Common myeloid progenitor, CD34-positive (primary cell): ENCODE measurements at places on chromosomes 6 and 20.

DNA sequence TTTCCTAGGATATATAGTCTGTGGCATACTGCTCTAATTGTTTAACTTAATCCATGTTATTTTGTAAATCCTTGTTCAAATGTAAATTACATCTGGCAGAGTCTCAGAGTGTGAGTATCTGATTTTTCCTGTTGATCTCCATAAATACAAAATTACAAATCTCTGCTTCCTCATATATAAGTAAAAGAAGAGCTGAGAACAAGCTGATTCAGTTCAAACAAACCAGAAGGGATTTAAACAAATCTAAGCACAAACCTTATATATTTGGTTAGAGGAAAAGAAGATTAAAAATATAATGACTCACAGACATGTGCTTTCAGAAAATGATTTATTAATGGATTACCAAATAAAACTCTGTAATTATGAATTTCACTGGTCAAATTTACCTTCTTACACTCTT lies 37.3 kb downstream of the KIF13A start:
- no peak for DNase-seq

GRCh38 chr20:48335308-48336050 lies 492.3 kb downstream of the PREX1 start:
- no peak for DNase-seq

DNA sequence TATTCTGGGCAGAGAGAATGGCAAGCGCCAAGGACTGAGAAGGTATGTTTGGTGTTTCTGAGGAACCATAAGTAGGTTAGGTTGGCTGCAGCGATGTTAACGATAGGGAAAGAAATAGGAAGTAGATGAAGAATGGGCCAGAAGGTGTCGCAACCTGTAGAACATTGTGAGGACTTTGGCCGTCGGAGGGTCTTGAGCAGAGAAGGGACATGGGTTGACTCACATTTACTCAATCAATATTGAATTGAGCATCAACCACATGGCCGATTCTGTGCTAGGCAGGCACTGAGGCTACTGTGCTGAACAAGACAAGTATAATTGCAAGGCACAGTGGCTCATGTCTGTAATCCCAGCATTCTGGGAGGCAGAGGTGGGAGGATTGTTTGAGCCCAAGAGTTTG lies 26.8 kb upstream of the RPN2 start:
- DNase-seq: no peak

GRCh38 chr6:33705268-33705885 lies 6.1 kb downstream of the UQCC2 start:
- no peak for DNase-seq

DNA sequence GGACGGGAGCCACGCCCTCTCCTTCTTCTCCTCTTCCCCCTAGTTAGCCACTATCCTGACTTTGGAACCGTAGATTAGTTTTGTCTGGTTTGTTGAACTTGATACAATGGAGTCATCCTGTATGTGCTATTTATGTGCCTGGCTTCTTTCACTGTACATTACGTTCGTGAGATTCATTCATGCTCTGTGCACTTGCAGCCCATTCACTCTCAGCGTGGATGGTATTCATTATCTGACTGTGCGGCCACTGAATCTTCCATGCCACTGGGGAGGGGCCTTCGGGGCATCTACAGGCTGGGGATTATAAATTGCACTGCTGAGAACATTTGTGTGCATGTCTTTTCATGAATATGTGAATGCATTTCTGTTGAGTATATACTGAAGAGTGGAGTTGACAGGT lies 262.5 kb downstream of the CDH26 start:
- DNase-seq: no peak

- DNase-seq: peak; percentile 69
These were observed 45.3 kb upstream of the PRELID3B start for GRCh38 chr20:59087829-59088433.

DNA sequence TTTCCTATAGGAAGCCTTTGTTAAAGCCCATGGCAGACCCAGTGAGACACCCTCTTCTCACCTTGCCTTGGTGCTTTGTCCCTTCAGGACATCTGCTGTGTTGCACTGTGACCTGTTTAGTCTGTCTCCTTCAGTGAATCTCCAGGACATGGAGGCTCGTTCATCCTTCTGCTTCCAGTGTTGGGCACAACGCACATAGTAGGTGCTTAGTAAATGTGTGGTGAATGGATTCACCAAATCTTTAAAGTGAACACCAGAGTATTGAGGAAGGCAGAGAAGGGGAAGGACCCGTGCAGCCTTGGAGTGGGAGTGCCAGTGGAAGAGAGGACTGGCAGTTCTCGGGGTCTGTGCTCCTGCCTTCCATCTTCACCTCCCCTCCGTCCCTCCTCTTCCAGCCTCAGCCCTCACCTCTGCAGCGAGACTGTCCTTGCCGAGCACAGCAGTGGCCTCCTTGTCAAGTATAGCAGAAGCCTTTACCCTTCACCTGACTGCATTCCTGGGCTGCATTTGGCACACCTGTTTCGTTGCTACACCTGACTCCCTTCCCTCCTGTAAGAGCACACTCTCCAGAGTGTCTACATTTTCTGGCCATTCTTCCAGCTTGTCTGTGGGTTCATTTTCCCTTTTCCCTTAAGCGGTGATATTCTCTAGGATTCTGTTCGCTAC lies 49.2 kb downstream of the ARID1B start:
- DNase-seq: no peak

DNA sequence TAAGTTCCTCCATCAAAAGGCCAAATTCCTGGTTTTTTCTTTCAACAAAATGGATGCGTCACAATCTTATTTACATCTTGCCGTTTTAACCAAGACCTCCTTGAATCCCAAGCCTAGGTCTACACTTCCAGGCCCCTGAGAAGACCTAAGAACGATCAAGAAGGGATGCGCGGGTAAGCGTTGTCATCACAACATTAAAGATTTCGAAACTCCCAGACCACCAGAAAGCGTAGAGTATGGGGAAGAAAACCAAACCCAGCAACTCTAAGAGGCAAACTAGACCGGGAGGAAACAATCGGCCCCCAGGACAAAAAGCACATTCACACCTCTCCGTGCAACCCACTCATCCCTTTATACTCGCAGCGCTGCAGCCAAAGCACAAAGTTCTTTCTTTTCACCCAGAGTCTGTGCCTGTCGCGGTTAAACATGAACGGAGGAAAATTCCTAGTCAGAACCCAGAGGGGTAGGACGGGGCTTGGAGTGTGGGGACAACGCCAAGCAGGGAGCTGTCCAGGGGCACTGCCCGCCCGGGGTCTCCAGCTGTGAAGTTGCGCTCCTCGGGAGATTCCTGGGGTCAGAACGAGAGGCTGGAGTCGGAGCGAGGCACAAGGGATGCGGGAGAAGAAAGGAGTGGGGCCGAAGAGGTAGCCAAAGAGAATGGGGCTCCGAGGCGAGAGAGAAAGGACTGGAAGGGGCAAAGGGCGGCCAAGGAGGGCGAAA lies 725 bp downstream of the OSER1 start:
- DNase-seq: peak; percentile 48

DNA sequence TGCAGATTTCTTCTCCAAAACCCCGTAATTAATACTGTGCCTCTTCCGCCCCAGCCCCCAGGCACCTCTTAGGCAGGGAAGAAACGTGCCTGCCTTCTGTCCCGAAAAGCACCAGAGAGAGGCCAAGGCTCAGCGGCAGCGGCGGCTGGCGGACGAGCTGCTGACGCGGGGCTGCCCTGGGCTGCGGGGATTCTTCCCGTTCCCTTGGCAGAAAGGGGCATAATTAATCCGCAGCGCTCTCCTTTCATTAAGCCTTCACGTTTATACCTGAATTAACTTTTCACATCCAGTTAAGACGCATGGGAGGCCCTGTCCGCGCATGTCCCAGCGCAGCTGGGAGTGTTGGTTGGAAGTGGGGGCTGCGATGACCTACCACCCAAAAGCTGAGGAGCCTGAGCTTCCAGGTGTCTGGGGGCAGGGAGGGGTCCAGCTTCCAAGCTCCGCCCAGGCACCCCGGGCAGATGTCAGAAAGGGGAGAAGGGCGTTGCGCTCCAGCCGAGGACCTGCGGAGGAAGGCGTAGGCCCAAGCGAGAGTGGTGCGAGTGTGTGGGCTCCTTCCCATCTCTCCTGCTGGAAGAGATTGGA lies 167.4 kb upstream of the LRFN2 start:
- no peak for DNase-seq

GRCh38 chr20:63124782-63125580 lies 91.0 kb downstream of the YTHDF1 start:
- no peak for DNase-seq

GRCh38 chr20:43963872-43964791 lies 49.5 kb downstream of the TOX2 start:
- DNase-seq: peak; percentile 80

GRCh38 chr6:37048851-37049757 lies 43.6 kb downstream of the FGD2 start:
- peak; percentile 70 for DNase-seq

DNA sequence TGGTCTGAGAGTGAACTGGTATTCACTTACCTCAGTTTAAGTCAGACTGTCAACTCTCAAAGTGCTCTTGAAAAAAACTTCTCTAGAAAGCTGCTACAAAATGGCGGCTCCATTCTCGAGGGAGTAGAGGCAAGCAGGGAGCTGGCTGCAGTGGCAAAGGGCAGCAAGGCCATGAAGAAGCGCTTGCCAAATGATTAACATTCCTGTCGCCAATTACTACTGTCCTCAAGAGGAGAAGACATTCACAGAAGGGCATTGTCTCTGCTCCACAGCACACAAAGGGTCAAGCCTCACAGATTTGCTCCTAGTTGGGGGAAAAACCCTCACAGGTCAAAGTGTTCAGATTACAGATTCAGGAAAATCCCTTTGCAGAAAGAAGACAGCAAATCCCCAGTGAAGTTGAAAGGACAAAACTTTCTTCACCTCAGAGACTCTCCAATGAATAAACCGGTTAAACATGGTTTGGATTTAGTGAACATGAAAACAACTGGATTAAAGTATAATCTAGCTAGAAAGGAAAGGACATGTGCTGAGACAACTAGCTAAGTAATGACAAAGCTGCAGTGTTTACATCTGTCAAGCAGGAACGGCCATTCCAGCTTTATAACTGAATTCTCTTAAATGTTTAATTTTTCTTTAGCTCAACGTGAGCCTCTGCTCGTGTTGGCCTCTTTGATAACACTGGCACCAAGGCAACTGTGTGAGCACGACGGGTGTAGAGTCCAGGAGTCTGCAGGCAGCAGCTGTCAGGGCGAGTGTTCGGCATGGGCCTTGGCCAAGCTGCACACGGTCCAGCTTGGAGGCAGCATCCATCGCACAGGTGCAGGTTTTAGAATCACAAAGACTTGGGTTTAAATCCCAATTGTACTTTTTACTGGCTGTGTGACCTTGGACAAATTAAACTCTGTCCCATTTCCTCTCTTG lies 37.6 kb downstream of the NR2E1 start:
- no peak for DNase-seq

GRCh38 chr6:116047173-116047933 lies 13.3 kb downstream of the FRK start:
- no peak for DNase-seq

GRCh38 chr6:148928811-148929210 lies 182.0 kb downstream of the UST start:
- DNase-seq: no peak

DNA sequence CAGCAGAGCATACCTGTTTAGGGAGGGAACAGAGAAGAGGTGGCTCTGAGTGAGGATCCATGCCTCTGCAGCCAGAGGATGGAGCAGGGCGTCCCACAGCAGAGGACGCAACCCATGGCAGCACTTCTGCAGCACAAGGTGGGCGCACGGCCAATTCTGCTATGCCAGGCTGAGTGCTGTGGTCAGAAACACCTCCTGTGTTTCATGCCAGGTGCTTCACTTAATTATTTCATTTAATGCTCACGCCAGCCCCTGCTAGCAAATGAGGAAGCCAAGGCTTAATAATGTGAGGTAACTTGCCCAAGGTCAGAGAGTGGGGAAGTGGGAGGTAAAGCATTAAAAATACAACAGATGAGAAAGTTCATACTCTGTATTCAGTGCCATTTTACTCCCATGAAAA lies 68.5 kb upstream of the PTGIS start:
- no peak for DNase-seq

DNA sequence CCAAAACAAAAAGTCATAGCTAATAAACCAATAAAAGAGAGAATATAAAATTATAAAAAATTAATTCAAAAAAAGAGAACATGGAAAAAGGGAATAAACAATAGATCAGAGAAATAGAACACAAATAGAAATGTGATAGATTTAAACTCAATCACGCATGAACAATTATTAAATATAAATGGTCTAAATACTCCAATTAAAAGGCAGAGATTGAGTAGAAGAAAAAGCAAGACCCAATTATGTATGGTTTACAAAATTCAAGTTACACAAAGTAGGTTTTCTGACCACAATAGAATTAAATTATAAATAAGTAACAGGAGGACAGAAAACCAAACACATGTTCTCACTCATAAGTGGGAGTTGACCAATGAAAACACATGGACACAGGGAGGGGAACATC lies 36.4 kb upstream of the MAN1A1 start:
- DNase-seq: no peak

GRCh38 chr6:159979136-159979874 lies 10.4 kb downstream of the IGF2R start:
- peak; percentile 59 for DNase-seq

- peak; percentile 94 for DNase-seq
These were observed 2.0 kb downstream of the CEBPB start for GRCh38 chr20:50192364-50193198.

GRCh38 chr6:167744681-167745669 lies 81.7 kb upstream of the AFDN start:
- DNase-seq: no peak

DNA sequence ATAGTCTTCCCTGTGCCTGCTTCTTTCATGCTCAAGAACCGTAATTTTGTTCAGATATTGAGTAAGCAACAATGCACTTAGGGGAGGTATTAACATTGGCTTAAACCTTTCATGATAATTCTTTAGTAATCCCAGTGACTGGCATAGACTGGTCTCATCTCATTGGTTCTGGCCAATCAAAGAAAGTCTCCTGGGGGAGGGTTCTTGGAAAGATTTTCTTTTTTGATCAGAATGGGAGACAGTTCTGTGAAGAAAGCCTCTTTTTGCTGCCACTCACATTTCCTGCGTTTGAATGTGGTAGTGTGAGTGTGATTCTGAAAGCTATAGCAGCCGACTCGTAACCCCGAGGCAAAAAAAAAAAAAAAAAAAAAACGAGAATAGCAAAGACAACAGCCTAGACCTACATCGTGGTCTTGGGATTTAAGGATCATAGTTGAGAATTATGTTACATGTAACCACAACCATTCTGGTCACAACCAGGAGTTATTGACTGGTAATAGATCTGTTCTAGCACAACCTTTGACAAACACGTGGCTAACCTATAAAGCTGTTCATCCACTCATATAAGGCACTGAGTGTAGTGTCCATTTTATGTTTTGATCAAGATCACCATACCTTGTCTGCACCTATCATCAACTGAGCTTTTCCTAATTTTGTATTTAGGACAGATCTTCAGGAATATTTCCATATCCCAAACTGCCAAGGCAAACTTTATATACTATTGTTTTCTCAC lies 15.1 kb upstream of the TMEM217 start:
- no peak for DNase-seq

GRCh38 chr6:36862164-36862847 lies 12.3 kb downstream of the PPIL1 start:
- DNase-seq: no peak

- no peak for DNase-seq
These were observed 699 bp downstream of the PTPRT start for GRCh38 chr20:43188861-43189553.
